ENCODE measurements at places on chromosomes 2 and 18.

GRCh38 chr18:55262021-55262560 lies 302.8 kb upstream of the CCDC68 start:
- DNase-seq, result no peak

DNA sequence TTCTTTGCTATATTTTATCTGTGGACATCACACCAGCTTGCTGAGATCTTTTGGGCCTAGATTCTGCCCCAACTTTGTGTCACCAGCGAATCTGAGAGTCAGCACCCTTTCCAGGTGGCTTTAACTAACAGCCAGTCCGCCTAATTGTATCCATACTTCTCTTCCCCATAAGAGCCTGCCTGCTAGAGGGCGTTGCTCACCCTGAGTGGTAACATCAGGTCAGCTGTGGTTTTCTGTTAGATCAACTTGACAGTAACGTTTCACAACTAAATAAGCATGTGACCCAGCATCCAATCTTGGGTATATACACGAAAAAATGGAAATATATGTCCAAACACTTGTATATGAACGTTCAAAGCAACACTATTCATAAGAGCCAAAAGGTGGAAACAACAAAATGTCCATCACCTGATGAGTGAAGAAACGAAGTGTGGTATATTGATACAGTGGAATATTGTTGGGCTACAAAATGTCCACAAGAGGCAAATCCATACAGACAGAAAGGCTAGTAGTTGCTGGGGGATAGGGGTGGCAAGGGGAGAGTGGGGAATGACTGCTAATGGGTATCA lies 24.9 kb downstream of the EFHD1 start:
- DNase-seq, result peak; percentile 15

DNA sequence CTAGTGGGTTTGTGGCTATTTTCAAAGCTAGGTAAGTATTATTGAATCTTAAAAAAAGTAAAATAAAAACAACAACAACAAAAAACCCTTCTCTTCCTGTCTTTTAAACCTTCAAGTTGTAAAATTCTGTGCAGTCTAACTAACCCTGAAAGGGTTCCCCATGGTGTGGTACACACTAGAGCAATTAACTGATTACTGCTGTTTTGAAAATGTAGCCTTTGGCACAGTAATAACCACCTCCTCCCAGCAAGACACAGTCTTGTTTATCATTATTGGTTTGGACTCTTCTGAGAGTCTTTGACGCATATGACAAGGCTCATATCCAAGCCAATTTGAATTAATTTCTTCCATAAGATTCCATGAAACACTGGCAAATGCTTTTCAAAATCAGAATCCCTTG lies 2184.6 kb upstream of the PIK3C3 start:
- DNase-seq, result peak; percentile 47

DNA sequence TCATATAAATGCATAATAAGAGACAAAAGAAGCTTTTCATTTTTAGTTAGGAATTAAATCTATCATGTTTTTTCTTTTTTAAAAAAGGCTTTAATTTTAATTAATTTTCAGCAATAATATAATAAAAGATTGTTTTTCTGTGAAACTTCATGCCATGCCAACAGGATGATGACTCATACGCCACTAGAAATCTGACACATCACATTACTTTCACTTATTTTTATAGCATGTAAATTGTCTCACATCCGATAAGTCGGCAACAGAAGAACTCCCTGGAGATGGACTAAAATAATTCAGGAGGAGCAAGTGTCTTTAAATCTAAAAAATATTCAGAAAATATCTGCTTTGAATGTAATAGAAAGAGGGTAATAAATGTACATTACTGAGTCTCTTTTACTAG lies 1024.2 kb upstream of the ACVR2A start:
- DNase-seq, result peak; percentile 32

DNA sequence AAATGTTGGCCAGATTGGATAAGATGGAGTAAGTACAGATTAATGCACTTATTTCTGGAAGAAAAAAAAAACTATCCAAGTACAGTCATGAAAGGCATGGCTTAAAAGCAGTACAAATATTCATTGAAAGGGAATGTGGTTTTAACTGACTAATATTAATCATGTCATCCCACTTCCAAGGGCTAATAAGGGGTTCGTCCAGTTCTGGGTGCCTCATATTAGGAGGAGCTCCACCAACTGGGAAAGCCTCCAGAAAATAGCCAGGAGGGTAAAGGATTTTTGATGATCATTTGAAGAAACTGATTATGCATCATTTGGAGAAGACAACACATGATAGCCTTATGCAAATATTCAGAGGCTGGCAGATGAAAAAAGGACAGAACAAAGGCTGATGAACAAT lies 115.2 kb upstream of the ARL5A start:
- no peak for DNase-seq

- DNase-seq, result no peak
Observed at GRCh38 chr2:150710916-150711315, 223.4 kb upstream of the RND3 start.

DNA sequence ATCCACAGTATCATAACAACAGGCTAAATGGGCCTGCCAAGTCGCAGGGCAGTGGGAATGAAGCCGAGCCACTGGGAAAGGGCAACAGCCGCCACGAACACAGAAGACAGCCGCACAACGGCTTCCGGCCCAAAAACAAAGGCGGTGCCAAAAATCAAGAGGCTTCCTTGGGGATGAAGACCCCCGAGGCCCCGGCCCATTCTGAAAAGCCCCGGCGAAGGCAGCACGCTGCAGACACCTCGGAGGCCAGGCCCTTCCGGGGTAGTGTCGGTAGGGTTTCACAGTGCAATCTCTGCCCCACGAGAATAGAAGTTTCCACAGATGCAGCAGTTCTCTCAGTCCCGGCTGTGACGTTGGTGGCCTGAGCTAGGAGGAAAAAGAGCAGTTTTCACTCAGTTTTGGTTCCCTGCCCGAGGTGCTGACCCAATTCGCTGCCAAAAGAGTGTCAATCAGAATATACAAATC lies 32.2 kb downstream of the KCTD18 start:
- DNase-seq, result no peak

GRCh38 chr2:236633775-236634560 lies 64.3 kb downstream of the ACKR3 start:
- DNase-seq, result no peak

Data from fibroblast of gingiva (primary cell).